ENCODE measurements at places on chromosomes 13 and 19.

DNA sequence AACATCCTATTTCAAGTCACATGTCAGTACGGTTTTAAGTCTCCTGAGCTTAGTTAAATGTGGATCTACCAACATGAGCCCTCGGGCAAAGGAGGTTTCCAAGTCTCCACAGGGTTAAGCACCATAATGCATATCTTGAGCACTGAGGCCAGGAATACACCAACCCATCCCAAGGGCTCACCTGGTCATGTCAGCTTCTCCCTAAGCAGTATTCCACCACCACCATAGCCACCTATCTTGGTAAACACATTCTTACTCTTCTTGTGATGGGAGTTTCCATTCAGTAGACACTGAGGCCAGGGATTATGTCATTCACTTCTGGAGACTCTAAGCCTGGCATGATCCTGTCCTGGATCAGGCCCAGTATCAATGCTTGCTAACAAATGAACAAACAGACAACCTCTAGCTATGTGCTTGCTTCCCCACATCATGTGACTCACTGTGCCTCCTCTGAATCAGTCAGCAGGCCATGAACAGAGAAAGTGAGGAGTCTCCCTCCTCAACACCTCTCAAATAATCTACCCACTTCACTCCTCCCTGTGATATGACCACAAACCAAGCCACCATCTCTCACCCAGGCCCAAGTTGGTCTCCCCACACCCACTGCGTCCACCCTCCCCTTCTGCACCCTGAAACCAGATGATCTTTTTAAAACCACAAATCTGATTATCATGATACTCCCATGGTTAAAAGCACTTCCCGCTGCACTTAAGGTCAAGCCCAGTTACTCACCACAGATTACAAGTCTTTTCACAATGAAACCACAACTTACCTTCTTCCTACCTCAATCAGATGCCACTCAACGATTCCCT, 5.8 kb downstream of the PEG3 start:
- DNase-seq = no peak

DNA sequence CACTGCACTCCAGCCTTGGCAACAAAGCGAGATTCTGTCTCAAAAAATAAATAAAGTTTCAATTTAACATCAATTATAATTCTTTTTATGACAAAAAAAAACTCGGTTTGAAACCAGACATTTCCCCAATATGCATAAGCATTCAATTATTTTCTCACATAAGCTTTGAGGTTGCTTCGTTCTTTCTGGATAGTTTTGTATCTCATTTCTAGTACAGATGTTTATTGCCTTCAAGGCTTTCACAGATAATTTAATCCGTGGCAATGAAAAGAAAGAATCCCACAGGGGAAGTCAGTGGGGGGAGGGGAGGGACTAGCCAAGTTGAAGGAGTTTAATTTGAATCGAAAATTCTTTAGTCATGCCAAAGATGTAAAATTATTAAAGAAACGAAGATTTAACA, 29.6 kb upstream of the TSC22D1 start:
- no peak for DNase-seq

DNA sequence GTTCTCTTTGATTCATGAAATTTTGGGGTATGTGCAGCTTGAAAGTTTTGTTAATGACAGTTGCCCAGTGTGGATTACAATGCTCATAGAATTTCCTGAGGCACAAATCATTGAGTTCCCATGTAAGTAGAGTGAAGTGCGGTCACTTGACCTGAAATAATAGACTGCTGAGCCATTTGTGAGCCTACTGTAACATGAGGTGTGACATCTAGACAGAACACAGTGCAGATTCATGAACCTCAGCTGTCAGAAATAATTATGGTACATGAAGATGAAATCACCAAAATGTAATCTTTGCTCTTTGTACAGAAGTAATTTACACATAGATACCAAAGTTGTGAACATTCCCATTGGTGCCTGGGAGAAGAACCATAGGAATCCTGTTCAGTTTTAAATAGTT, 84.6 kb downstream of the DHRS12 start:
- DNase-seq = no peak

GRCh38 chr13:67792151-67792676, 562.1 kb upstream of the PCDH9 start:
- DNase-seq = no peak

- no peak for DNase-seq
Observed at GRCh38 chr19:51093510-51094345, 11.0 kb upstream of the KLK14 start.

DNA sequence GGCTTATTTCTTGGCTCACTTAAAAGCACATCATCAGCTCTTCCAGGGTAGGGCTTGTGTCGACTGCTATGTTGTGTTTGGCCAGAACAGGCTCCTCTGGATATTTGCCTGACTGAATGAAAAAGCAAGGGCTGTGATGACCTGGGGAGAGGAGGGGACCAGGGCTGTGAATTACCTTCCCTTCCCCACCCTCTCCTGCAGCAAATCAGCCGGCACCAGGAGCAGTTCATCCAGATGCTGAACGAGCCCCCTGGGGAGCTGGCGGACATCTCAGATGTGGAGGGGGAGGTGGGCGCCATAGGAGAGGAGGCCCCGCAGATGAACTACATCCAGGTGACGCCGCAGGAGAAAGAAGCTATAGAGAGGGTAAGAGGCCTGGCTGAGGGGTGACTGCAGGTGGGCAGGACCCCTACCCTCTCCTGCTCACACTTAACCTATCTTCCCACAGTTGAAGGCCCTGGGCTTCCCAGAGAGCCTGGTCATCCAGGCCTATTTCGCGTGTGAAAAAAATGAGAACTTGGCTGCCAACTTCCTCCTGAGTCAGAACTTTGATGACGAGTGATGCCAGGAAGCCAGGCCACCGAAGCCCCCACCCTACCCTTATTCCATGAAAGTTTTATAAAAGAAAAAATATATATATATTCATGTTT, 4.4 kb downstream of the GADD45GIP1 start:
- no peak for DNase-seq

DNA sequence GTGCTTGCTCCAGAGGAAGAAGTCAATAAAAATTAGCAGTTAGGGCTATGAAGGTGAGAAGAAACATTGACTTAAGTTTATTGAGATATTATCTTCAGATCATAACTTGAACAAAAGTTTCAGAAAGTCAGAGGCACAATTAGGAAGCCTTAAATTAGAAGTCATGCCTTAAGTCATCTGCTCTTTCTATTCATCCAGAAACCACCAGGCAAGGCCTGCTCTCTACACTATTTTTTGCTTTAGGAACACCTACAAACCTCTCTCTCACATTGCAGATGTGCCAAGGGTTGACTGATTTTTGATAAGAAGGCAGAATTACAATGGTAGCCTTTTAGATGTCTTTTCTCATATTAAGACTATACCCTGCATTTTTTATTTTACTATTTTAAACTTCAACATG, 268.7 kb downstream of the SPRY2 start:
- DNase-seq = no peak

DNA sequence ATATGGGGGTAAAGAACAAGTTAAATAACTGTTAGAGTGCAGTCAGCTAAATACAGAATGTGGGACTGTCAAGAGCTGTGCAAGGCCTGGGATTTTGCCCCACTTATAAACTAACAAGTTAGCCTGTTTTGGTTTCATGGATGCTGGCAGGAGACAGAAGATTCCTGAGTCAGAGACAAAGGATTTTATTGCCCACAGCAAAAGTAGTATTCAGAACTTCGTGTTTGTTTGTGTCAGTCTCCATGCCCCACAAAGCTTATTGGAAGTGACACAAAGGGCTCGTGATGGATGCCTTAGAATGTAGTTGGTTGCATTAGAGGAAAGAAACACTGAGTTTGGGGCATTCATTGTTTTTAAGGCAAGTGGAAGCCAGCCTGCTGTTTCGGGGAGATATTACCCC, 22.2 kb upstream of the SPRYD7 start:
- DNase-seq = no peak

DNA sequence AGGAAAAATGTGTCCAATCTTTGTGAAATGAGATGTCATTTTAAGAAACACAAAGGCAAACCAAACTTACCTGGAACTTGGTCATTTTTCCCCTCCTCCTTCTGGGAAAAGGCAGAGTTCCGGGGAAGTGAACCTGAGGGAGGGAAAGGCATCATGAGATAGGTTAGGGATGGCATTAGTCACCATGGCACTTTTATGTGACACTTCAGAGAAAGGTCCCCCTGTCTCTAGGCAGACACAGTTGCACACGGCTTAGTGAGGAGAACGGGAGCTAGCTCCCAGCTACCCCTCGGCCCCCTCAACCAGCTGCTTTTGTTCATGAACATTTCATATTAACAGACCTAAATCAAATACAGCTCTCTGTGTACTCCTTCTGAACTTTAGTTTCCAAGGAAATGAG, 1.5 kb downstream of the ZNF235 start:
- DNase-seq = no peak

DNA sequence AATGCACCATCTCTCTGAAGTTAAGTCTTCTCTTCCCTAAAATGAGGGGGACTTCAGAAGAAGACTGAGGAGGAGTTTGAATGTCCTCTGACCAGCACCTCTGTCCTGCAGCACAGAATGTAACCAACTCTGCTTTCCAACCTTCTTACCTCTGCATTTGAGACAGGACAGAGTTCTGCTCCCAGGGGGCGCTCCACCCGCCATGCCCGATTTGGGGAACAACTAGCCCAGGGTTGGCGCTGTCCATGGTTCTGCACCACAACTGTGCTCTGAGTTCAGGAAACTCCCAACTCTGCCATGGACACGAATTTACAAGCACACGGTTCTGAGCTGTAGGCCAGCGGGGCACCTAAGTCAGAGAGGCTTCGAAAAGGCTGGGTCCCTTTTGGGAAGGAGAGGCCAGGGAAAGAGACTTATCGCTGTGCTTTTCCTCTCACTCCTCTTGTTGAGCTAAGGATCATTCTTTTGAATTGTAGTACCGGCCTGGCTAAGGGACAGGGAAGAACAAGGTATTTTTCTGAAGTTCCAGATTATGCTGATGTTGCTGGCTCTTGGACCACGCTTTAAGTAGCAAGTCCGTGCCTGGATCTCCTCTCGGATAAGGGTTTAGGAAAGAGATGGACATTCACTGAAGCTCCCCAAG, 22.2 kb downstream of the SIGLEC5 start:
- peak; percentile 12 for DNase-seq

GRCh38 chr13:42149136-42149535, 100.7 kb downstream of the DGKH start:
- no peak for DNase-seq

- no peak for DNase-seq
Observed at GRCh38 chr13:42865768-42866102, 84.4 kb downstream of the FAM216B start.

- DNase-seq = no peak
Observed at GRCh38 chr13:99465454-99465853, 35.8 kb upstream of the TM9SF2 start.

GRCh38 chr19:31770223-31770622, 421.0 kb upstream of the TSHZ3 start:
- DNase-seq = no peak

DNA sequence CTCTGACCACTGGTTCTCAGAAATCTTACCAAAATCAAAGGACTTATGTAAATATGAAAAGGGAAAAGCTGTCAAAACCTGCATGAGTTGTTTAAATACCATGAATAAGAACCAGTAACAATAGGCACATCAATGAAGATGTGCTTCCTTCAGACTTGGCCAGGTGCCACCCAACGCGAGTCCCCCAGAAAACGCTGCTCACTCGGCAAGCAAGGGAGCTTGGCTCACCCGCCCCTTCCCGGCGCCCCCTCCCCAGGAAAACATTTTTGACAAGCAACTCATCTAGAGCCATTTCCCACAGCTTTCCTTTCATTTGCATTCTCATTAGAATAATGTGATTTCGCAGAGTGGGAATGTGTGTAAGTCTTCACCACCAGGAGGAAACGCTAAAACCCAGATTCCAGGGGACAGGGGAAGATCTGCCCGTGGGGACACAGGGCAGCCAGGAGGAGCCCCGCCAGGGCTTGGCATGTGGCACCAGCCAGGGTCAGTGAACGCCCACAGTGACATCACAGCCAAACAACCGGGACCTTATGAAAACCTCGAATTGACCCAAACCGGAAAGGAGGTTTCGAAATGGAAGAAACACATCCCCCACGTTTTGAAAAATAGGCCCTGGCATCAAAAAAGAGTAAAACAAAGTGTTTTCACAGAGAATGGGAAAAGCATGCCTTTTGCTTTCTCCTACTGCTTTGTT, 366.2 kb upstream of the TSHZ3 start:
- no peak for DNase-seq

DNA sequence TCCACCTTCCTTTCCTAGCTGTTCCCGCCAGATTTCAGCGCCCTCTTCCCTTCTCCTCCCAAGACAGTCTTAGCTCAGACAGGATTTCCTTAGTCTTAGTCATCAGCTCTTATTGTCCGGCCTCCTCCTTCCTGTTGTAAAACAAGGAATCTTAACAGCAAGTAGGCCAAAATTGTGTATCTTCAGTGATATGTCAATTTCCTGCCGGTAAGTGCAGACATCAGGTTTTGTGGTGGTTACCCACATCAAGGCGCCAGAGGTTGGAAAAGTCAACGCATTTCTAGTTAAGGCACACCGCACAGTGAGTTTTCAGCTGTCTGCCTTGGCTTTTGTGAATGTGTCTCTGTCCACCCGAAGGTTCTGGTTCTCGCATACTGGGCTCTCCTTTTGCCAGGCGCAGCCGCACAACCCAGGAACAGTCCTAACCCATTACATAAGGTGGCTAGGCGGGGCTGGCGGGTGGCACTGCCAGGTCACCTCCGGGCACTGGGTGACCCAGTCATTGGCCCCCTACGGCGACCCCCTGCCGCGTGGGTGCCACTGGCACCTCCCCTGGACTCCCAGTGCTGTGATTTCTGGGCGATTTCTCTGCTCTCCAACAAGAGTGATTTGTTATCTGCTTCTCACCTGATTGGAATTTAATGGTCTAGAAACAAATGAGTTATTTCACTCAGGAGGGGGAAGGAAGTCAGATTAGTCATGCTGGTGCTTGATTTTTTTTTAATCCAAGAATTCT, 12.9 kb downstream of the COL4A2 start:
- DNase-seq = no peak

DNA sequence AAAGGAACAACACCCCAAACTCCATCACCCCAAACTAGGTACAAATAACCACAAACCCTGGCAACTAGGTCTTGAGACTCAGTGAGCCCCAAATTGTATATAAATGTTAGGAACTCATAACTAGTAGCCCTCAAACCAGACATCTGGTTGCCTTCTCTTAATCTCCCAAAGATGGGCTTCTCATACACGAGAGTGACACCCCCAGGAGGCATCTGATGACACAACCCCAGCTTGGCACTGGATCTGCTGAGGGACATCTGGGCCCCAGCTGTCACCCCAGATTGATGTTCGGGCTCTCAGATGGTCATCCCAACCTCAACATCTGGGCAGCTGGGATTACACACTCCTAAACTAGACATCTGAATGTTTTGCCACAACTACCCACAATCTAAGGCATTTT, 14.8 kb downstream of the RABAC1 start:
- no peak for DNase-seq

DNA sequence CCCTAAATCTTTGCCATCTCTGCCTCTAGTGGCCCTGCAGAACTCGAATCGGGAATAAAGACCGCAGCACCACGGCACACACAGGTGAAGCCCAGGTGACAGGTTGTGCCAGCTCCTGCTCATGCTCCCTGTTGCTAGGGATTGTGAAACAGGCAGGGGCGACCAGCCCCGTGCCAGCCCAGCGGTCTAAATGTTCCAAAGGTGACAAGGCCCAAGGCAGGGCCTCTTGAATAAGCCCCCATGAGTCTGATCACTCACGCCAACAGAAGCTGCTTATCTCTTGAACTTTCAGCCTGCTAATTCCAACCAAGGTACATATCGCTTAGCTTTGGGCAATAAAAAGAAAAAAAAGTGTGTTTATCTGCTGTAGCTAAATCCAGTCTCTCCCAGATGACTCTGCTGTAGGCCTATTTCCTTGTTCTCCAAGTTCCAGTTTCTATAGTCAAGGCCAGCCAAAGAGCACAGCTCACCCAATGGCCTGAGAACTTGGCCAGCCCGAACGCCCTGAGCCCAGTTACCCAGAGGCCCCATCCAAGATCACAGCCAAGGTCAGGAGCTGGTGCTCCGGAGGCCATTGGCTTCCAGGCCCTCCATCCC, 191.1 kb upstream of the GPR12 start:
- DNase-seq = no peak

Data from stimulated activated CD8-positive, alpha-beta memory T cell treated with anti-CD3 and anti-CD28 coated beads, Interleukin-4, amount 100 ng/mL, for 4 hours (primary cell).